Right ventricle myocardium inferior (tissue), 1 donor: ENCODE measurements at places on chromosomes 3 and 15. TPM values are rescaled to one million over a fixed set of nuclear protein-coding genes. Genes with fewer than 3 reads are reported as not detected.

The SCN11A gene
- 0.08 TPM for total RNA-seq

DNA sequence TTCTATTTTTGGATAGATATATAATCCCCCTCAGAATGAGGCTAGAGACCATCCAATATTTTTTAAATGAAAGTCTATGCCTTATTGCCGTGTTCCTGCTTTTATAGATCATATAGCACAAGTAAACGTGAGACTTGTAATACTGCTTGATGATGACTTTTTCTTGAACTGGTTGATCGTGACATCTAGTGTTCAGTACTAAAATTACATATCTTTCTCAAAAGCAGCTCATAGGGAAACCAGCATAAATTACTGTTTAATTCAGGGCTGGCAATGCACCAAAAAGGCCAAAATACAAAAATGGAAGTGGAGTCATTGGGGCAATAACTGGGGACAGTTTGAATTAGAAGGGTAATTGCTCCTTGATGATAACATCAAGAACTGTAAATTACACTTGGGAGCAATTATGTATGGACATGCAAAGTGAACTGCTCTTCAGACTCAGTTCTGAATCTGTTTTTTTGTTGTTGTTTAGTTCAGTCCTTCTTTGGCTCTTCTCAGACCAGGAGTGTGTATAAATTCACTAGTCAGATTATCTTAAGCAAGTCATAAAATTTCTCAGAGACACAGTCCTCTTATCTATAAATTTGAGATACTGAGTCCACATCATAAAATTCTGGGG, 325.3 kb downstream of the THSD4 start:
- no peak for DNase-seq

- DNase-seq, result no peak
Observed at GRCh38 chr3:94423578-94423977, 360.7 kb downstream of the NSUN3 start.

- no peak for DNase-seq
Observed at GRCh38 chr15:88769161-88769971, 33.9 kb upstream of the ACAN start.

DNA sequence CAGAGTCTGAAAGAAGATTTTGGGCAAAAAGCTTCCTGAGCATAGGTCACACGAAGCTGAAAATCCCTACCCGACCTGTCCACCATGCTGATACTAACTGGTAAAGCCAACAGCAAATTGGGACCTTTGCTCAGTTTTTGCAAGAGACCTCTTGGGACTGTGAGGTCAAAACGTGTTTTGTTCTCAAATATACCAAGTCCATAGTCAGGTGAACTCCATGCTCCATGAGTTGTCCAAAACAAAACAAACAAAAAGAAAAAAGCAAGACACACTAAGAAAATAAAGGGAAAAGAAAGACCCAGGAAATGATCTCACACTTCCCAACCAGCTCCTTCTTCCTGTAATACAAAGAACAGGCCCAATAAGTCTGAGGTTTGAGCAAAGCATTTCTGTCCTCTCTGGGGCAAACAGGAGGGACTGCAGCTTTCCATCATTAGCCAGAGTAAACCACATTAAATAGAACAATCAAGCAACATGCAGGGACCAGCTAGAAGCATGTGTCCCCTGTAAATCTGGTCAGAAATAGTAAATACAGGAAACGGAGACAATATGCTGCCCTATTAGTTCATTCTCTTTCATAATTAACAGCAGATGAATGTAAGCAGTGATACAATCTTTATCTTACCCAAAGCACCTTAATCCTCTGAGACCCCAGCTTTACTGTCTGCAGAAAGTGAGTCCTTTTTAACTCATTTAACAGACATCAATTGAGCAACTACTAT, 125.0 kb upstream of the LIPC start:
- no peak for DNase-seq

The EID1 gene
- total RNA-seq, result 201 TPM

The WDR93 gene
- total RNA-seq, result not detected

The TRANK1 gene
- 5.7 TPM for total RNA-seq

The CEP97 gene
- 7.3 TPM for total RNA-seq
